Cerebellar nuclear complex (tissue), 1 donor: ENCODE measurements at places on chromosomes 4 and X.

- DNase-seq, result no peak
These were observed 147.9 kb downstream of the CHIC2 start for GRCh38 chr4:53916431-53916889.

DNA sequence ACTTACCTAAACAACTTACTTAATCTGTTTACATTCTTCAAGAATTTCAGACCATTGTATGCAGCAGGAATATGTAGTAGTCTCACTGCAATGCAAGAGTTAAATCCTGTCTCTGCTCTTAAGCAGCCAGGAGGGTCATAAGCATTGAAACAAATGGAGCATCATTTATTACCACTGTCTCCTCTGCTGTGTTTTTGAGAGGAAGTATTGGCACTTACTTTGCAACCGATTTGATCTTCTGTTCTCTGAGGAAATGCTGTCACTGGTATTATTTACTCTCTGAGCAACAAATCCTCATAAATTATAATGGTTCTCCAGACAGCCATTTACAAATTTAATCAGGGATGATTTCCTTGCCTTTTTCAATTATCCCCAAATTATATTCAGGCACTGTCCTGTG, 1367.1 kb downstream of the STIM2 start:
- no peak for DNase-seq

- no peak for DNase-seq
These were observed 250.5 kb downstream of the TECRL start for GRCh38 chr4:64158648-64159326.

- no peak for DNase-seq
These were observed 91.0 kb upstream of the MAPK10 start for GRCh38 chr4:86450861-86451260.

GRCh38 chr4:139834981-139835391, 169.4 kb downstream of the MGST2 start:
- no peak for DNase-seq

GRCh38 chr4:771464-771863, 54.5 kb downstream of the CPLX1 start:
- no peak for DNase-seq

GRCh38 chr4:34181311-34181841, 2062.9 kb downstream of the ARAP2 start:
- DNase-seq, result no peak

DNA sequence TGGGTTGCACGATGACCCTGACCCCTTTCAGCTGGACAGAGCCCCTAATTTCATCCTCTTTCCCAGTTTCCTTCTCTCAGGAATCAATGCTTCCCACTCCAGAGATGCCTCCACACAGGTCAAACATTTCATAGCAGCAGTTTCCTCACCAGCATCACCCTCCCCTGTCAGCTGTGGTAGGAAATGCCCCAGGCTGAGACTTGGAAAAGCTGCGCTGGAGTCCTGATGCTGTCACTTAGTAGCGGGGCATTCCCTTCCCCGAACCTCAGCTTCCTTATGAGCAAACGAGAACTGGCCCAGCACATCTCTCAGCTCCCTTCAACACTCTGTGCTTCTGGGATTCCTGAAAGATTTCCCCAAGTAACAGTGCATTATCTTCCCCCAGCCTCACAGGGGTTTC, 2.7 kb downstream of the GJB1 start:
- DNase-seq, result no peak

DNA sequence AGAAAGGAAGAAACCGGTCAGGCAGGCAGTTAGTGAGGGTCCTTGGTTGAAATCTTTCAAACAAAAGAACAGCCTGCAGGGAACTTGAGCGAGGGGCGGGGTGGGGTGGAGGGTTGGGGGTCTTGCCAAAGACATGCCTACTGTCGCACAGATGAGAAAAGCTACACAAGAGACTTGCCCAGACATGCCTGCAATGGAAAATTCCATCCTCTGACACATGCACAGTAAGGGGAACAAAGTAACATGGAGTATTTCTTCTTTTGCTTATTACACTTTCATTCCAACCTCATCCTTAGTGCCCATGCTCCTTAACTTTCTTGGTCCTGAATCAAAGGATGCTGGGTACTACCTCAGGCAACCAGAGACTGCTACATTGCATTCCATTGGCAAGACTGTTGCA, 1491.2 kb downstream of the STIM2 start:
- no peak for DNase-seq

DNA sequence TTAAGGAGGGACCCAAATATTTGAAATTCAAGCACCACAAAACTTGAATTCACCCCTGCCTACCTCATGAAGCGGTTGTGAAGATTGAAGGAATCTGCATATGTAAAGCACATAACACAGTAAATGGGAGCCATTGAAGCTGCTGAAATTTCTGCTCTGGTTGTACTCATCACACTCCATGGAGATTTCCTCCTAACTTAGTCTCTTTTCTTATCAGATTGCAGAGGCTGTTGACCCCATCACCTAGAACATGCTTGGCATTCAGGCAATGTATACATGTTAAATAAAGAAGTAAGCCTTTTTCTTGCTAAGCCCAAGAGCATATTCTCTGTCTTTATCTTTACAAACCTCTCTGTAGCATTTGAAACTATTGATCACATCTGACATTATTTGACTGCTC, 104.9 kb upstream of the TNIP3 start:
- no peak for DNase-seq

DNA sequence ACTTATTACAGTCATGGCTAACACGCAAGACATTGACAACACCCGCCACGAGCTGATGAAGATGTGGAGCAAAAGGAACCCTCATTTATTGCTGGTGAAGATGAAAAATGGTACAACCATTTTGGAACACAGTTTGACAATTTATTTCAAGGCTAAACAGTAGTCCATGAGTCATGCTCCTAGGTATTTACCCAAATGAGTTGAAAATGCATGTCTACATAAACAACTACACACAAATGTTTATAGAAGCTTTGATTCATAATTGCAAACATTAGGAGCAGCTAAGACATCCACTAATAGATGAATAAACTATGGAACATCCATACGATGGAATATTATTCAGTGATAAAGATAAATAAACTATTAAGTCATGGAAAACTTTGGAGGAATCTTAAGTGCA, 580.1 kb downstream of the RAPGEF2 start:
- no peak for DNase-seq

- no peak for DNase-seq
These were observed 87.4 kb upstream of the CT45A1 start for GRCh38 chrX:135625995-135626394.
